ENCODE measurements at places on chromosomes 13 and 19. TPM values are rescaled to one million over a fixed set of nuclear protein-coding genes. Genes with fewer than 3 reads are reported as not detected.

DNA sequence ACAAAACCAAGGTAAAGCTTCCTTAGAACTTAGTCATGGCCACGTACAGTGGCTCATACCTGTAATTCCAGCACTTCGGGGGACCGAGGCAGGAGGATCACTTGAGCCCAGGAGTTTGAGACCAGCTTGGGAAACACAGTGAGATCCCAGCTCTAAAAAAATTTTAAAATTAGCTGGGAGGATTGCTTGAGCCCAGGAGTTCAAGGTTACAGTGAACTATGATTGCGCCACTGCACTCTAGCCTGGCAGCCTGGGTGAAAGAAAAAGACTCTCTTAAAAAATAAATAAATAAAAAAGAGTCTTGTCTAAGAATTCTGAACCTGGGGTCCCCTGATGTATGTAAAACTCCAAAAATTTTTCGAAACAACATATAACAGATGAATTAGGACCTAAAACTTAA is 34.9 kb downstream of the N4BP2L2 start:
- peaks cover 12% of the 10 kb centered on the region for H3K36me3 ChIP-seq
- H3K4me1 ChIP-seq = no peaks in the 10 kb centered on the region
- H3K27ac ChIP-seq = no peak overlapping the region
- no peak overlapping the region for H3K4me3 ChIP-seq
- DNase-seq = no peak
- H3K27me3 ChIP-seq = no peaks in the 10 kb centered on the region

- H3K27ac ChIP-seq = no peak overlapping the region
- H3K4me3 ChIP-seq = no peak overlapping the region
- DNase-seq = no peak
Observed at GRCh38 chr19:8020681-8021080, 15.2 kb upstream of the ELAVL1 start.

DNA sequence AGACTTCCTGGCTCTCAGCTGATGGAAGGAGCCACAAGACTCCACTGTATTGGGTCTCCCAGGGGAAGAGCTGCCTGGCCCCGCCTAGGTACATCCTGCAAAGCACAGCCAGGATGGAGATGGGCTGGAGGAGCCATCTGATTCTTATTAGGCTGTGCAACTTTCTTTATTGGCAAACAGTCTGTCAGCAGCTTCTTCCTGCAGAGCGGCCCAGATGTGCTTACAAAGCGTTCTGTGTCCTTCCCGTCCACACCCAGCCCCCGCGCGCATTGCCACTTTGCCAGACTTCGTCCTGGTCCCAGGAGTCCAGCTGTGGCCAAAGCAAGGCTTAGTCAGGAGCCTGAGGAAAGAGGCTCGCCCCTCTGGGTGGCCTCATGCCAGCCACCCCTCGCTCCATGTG is 409.3 kb downstream of the ZNF536 start:
- no peaks in the 10 kb centered on the region for H3K4me1 ChIP-seq
- no peaks in the 10 kb centered on the region for H3K27me3 ChIP-seq
- H3K36me3 ChIP-seq = no peaks in the 10 kb centered on the region
- DNase-seq = no peak
- no peak overlapping the region for H3K4me3 ChIP-seq

- H3K4me3 ChIP-seq = no peak overlapping the region
- DNase-seq = no peak
- H3K27me3 ChIP-seq = no peaks in the 10 kb centered on the region
- no peak overlapping the region for H3K27ac ChIP-seq
Observed at GRCh38 chr19:944171-944567, 18.3 kb downstream of the ARID3A start.

DNA sequence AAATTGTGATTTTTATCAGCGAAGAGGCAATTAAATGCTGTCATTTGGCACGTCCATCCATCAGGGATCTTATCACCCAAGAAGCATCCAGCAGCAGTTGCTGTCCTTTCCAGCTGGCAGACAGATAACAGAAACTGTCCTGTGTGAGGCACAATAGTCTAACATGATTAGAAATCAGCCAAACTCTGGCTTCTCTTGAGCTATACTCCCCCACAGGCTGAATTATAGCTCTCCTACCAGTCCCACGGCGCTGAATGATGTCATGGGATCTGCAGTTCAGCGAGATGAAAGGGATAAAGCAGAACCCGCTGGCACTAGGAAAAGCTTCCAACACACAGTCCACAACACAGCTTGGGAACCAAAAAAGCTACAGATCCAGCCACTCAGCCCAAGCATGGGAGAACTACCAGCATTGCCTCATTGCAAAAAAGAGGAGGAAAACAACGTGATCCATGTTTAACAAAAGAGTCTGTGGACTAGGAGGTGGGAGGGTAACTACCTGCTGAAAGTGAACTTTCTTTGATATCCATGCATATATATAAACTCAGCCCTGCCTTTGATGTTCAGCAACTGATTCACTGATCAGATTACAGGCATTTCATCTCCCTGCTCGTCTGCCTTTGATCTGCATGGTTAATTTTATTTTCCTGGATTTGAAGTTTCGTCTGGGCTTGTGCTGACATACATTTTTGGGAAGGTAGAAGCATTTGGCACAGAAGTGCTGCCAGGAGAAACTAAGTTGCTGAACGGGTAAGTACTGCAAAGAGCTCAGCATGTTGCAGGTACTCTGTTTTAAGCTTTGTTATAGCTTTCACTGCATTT is at the start of gene TNFRSF19:
Gene TNFRSF19 (plus strand): TSS at position 314 of the 822 bp plus-strand sequence. CDS start 19,772 bp downstream, outside the sequence.
- peaks cover 10% of the 10 kb centered on the region for H3K27me3 ChIP-seq
- no peak for DNase-seq
- H3K36me3 ChIP-seq = no peaks in the 10 kb centered on the region
- peaks cover 12% of the 10 kb centered on the region for H3K4me1 ChIP-seq
- no peak within 1 kb of the TSS for H3K27ac ChIP-seq

The BRCA2 gene
- total RNA-seq = 4.4 TPM
